Effector memory CD8-positive, alpha-beta T cell (primary cell): ENCODE measurements at places on chromosomes 5 and 9.

GRCh38 chr9:103355000-103355399 is 359.9 kb downstream of the CYLC2 start:
- DNase-seq = no peak

DNA sequence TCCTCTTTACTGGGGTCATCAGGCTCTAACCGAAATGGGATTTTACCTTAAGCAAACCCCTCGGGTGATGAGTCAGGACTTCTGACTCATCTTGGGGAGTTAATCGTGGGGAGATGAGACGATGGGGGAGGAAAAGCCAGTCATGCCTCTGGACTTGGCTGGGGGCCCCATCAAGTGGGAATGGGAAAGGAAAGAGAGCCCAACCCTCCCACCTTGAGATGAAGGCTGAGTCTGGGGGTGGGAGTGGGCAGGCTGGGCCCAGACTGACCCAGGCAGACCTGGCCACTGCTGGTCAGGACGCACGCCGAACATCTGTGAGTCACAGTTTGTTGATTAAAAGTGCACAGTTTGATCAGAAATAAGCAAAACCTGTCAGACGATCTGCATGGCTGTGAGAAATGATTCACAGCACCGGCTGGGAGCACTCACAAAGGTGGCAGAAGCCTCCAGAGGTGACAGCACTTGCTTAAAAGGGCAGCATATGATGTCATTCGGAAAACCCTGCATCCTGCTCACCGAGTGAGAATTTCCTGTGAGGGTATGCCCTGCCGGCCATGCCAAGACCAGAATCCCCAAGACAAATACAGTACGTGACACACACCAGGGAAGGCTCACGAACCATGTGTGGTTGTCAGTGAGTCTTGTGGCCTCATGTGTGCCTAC is 50.0 kb upstream of the SLC25A51 start:
- DNase-seq = no peak

DNA sequence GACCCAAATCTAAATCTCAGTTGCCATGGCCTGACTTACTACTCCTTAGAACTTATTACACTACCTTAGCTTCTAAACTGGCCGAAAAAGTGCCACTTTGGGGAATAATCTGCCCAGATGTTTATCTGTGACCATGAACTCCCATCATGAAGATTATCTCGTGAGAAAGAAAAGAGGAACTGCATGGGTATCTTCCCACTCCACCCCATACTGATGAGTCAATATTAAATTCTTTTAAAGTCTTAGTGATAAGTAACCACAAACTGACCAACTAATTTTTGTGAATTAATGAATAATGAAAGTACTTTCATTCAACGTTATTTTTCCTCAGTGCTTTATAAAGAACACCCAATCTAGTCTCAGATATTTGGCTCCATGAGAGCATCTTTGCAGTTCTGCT is 493.5 kb downstream of the EBF1 start:
- DNase-seq = no peak

- no peak for DNase-seq
Observed at GRCh38 chr9:17342696-17343095, 207.9 kb downstream of the CNTLN start.

GRCh38 chr5:67381236-67381880 is 184.8 kb upstream of the CD180 start:
- DNase-seq = no peak

- DNase-seq = no peak
Observed at GRCh38 chr9:28688172-28688571, 1114.9 kb upstream of the C9orf72 start.

- no peak for DNase-seq
Observed at GRCh38 chr9:110543631-110544051, 35.9 kb downstream of the SVEP1 start.

GRCh38 chr9:73179589-73179988 is 27.9 kb downstream of the ANXA1 start:
- no peak for DNase-seq

DNA sequence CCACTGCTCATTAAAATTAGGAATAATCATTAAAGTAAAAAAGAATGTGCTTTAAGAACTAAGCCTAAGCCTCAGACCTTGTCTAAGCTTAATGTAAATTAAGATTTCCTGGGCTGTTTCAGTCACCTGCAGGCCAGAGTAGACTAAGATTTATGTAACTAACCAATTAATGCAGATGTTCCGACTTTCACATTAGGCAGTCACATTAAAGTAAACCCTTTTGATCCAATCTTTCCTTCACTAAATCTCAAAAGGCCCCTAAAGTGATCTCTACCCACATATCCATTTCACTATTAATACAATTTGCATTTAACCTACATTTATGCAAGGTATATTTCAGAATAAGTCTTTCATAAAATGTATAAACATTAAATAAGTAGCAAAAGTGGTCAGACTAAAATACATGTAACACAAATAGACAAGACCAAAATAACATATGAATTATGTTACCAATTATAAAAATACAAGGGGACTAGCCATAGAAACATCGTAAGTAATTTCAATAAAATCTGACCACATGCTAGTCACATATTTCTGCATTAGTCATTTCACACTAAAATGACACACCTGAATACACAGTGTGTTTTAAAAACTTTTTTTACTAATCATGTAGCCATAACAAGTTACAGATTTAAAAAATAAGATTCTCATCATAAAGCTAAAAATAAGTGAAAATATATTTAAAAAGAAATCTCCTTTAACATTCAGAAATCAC is 7.7 kb downstream of the NR3C1 start:
- no peak for DNase-seq

DNA sequence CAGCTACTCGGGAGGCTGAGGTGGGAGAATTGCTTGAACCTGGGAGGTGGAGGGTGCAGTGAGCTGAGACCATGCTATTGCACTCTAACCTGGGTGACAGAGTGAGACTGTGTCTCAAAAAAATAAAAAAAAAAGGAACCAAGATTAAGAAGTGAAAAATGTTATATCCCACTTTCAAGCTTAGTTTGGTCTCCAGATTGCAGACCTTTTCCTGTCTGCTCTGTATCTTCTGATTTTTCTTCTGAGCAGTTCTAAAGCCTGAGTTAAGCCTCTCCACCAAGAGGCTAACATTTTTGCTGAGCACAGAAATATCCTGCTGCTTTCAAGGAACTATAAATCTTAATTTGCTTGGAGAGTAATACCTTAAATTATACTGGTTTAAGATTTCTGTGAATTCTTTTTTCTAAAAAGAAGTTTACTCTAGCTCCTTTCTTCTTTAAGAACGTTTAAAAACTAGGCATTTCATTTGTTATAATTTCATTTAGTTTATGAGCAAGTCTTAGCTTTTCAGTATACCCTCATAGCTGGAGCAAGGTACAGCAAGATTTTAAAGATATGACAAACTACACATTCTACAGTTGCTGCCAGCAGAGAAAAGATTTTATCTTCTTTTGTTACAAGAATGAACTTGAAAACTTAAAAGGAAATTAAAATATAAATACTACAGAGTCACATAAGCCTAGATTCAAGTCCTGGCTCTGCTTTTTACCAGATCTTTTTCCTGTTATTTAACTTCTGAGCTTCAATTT is 55.0 kb downstream of the GARNL3 start:
- DNase-seq = no peak

- DNase-seq = no peak
Observed at GRCh38 chr5:176362233-176362490, 598 bp upstream of the KIAA1191 start.

- no peak for DNase-seq
Observed at GRCh38 chr9:134323741-134324358, 2.4 kb upstream of the RXRA start.

GRCh38 chr9:91897201-91897600 is 52.8 kb downstream of the ROR2 start:
- DNase-seq = no peak

DNA sequence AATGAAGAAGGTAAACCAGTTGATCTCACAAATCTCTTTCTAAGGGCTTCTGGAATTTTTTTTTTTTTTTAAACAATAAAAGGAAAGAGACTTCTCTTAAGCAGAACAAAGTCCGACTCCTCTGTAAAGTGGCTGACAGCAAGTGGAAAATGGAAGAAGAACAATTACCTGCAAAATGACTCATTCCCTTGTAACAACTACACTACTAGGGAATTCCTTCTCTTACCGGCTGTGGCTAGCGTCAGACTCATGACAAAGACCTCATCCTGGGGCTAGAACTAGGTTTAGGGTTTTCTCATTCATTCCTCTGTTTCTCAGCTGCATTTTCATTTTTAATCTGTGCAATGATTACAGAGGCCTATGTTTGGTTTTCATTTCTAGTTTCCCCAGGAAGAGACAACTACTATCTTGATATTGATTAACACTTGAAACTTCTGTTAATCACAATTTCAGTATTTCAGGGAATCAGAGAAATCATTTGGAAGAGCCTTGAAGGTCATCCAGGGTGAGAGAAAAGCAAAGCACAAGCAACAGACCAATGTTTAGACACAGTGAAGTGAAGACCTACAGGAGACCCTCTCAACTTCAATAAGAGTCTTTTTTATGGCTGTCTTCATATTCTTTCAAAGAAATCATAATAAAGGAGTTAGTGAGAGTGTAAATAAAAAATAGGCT is 437.9 kb downstream of the RAB3C start:
- DNase-seq = no peak

DNA sequence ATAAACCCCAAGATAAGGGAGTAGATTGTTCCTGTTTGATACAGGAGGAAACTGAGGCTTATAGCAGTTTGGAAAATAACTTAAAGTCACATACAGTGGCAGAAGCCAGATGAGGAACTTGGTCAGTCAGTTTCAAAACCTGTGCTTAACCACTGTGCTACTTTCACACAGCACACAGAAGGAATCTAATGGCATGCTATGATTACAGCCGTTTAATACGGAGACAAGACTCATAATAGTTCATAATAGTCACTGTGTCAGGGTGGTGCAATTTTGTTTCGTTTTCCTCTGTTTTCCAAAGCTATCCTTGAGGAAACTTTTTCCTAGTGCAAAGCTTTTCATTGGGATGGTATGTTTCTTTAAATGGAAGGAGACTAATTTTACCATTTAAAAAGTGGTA is 112.3 kb downstream of the GCNT1 start:
- DNase-seq = no peak

DNA sequence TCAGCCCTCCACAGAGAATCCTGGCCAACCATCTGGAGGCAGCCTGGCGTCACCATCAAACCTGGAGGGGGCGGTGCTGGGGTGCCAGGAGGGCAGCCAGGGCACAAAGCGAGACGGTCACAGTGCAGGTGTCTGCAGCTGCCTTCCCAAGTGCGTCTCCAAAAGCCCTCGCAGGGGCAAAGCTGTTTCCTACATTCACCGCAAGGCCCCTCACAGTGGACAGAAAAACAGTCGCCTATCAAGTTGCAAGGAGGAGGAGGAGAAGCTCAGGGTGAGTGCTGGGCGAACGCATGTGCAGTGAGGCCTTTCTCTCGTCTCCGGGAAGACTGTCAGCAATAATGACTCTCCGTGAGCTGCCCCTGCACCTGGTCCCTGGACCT is 18.0 kb upstream of the LHX3 start:
- DNase-seq = no peak

- no peak for DNase-seq
Observed at GRCh38 chr9:20995616-20996015, 35.8 kb downstream of the HACD4 start.

GRCh38 chr5:76422227-76422626 is 19.1 kb downstream of the IQGAP2 start:
- no peak for DNase-seq

GRCh38 chr9:130739081-130739480 is 45.5 kb downstream of the EXOSC2 start:
- DNase-seq = no peak

- DNase-seq = no peak
Observed at GRCh38 chr5:97628807-97629206, 445.8 kb upstream of the RIOK2 start.

DNA sequence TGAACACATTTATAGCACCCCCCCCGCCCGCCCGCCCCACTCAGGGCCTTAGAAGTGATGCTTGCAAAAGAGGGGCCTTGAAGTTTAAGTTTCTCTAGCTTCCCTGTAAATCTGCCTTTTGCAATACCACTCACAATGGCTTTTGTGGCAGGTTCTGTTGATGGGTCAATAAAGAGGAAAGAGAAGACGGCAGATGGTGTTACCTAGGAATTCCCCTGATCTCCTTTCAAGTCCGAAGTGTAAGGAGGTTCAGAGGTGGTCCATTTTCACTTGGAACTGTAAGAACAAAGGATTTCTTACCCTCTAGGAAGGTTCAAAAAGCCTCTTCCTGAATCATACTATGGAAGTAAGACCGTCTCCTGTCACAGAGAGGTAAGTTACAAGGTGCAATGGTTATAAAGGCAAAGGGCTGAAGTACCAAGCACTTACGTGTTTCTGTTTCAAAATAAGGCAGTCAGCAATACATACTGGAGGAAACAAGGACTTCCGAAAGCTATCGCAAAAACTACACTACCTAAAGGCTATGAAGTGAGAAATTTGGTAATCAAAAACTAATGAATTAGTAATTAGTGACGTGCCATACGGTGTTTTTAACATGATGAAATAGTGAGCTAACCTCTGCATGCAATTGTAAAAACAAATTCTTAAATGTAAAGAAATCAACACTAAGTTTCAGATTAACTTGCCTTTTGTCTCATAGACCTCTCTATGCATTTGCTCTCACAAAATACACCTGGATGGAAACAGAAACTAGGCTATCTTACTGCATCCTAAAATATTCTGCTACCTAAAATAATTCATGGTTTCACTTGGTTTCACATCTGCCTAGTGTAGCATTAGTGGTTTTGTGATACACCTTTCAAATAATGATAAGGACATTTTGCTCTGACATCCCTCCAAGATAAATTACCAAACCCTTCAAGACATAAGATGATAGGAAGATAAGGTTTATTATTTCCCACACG is 589.4 kb upstream of the FAM174A start:
- DNase-seq = no peak

- no peak for DNase-seq
Observed at GRCh38 chr9:110157823-110158664, 49.9 kb downstream of the C9orf152 start.

DNA sequence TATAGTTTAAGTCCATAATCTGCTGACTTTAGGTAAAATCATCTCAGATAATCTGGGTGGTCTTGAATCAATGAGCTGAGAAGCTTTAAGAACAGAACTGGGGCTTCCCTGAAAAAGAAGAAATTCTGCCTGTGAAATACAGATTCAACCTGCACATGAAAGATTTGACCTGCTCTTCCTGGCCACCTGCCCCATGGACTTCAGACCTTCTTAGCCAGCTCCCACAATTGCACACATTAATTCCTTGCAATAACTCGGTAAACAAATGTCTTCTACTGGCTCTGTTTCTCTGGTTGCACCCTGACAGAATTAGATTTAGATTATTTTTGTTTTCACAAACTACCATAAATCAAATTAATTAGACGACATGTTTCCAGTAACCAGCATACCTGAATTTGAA is 2117.9 kb upstream of the C9orf72 start:
- DNase-seq = no peak

DNA sequence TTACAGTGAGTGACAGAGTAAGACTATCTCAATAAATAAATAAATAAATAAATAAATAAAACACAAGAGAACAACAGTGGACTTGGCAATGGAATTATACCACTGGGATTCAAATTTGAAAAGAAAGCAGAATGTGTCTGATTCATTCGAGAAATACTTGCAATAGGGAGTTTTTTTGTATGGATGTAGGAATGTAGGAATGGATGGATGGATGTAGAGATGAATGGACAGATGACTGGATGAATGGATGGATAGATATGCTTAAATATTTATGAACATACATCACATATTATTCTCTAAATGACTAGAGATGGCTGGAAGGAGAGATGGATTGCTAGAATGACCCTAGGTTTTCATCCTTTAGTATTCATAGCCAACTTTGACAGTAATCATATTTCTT is 22.0 kb upstream of the CEMIP2 start:
- no peak for DNase-seq

- DNase-seq = no peak
Observed at GRCh38 chr9:5843794-5844471, 11.0 kb upstream of the ERMP1 start.

- no peak for DNase-seq
Observed at GRCh38 chr5:95818181-95819147, 4.1 kb downstream of the GLRX start.
